GM23248 (cell line): ENCODE measurements at places on chromosomes 2 and 18.

DNA sequence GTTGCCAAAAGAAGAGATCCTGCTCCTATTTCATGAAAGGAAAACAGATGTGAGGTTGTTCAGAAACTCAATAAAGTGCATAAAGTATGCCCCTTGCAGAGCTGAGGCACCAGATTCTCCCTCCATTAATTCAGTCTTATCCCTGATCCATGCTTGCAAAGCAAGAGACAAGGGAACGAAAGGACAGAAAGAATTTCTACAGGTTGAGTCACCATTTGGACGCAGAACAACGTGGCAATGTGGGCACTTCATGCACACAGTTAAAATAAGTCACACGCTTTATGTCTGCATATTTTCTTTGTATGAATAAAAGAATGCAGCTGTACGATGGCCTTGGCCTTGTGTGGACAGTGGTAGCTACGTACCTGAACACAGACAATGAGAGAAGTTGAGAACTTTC is 321.7 kb upstream of the REV1 start:
- H3K4me1 ChIP-seq, result peaks cover 17% of the 10 kb centered on the region
- peak; percentile 83 for DNase-seq
- H3K27me3 ChIP-seq, result no peaks in the 10 kb centered on the region
- no peaks in the 10 kb centered on the region for H3K36me3 ChIP-seq
- peak overlapping the region; percentile 23 for H3K27ac ChIP-seq

GRCh38 chr18:68784071-68784470 is 13.8 kb upstream of the CCDC102B start:
- DNase-seq, result no peak
- H3K27ac ChIP-seq, result no peak overlapping the region
- no peaks in the 10 kb centered on the region for H3K36me3 ChIP-seq
- H3K4me1 ChIP-seq, result no peaks in the 10 kb centered on the region

DNA sequence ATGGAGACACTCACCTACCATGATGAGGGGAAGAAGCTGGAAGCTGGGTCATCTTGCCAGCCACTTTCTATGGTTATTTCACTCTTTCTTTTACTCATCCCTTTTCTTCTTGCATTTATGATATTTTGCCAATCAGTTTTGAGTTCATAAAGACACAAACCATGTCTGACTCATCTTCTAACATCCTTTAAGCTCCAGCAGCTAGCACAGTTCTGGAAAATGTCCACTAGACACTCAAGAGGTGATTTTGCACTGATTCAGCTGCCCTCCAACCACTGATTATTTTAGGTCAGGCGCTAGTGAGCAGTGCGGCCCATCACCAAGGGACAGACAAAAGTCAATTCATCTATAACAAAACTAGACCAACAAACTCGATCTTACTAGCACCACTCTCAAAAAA is 537.1 kb upstream of the ID2 start:
- peak overlapping the region; percentile 67 for H3K27ac ChIP-seq
- H3K27me3 ChIP-seq, result no peaks in the 10 kb centered on the region
- peak; percentile 90 for DNase-seq
- H3K36me3 ChIP-seq, result no peaks in the 10 kb centered on the region
- no peak overlapping the region for H3K4me3 ChIP-seq

DNA sequence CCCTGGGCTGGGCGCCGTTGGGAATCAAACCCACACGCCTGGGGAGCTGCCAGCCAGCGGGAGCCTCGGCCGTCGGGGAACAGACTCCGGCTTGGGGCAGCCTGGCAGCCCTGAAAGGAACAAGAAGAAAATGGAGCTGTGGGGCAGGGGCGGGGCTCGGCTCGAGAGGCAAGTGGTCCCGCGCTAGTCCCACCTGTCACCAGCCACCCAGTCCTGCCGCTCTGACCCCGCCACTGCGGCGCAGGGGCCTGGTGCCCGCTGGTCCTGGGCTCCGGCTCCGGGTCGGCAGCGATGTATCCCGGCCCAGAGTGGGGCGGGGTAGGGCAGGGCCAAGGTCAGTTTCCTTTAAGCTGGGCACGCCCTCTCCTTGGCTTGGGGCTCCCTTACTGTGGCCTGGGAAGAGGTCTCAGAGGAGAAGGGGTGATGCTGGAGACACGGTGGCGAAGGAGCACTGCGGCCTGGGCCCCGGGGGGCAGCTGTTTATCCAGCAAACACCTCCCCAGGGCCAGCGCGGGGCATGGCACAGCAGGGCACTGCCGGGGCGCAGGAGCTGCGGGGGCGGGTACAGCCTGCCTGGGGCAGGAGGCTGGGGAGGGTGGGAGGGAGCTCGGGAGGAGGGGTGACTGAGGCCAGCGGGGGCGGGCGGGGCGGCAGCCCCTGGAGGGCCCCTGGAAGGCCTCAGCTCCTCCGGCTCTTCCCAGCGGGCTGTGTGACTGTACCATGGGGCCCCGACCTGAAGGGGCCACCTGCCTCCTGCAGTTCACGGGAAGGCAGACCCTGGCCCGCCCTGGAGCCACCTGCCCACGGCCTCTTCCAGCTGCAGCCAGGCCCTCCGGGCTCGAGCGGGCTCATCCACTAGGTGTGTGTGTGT is 15.6 kb downstream of the ODC1 start:
- no peaks in the 10 kb centered on the region for H3K4me1 ChIP-seq
- H3K4me3 ChIP-seq, result peak overlapping the region; percentile 63
- H3K27me3 ChIP-seq, result no peaks in the 10 kb centered on the region
- peak; percentile 42 for DNase-seq
- H3K36me3 ChIP-seq, result no peaks in the 10 kb centered on the region
